ENCODE measurements at places on chromosomes 7 and 10.
A peak's percentile ranks its signal among the peaks of the same experiment; 100 is the strongest.

- no peaks in the 10 kb centered on the region for H3K27me3 ChIP-seq
- H3K4me1 ChIP-seq = peaks cover 20% of the 10 kb centered on the region
- H3K36me3 ChIP-seq = no peaks in the 10 kb centered on the region
- DNase-seq = peak; percentile 37
- H3K4me3 ChIP-seq = no peak overlapping the region
These were observed 129.5 kb upstream of the PCGF5 start for GRCh38 chr10:91090761-91091529.

DNA sequence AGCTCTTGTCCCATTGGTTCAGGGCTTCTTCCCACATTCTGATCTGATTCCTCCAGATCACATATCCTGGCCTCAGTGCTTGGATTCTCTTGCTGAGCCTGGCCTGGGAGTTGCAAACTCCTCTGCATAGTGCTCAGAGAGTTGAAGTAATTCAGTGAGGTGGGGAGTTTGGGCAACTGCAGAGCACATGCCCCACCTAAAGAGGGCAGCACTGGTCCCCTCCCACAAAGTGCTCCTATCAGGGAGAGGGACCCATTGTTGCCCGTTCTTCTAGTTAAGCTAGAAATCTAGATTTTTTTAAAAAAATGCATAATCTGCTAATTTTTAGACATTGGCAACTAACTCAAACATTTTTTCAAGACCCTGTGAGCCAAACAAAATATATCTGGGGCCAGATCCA, 45.1 kb downstream of the CHN2 start:
- no peaks in the 10 kb centered on the region for H3K4me1 ChIP-seq
- H3K27ac ChIP-seq = no peak overlapping the region
- H3K27me3 ChIP-seq = no peaks in the 10 kb centered on the region
- DNase-seq = no peak
- H3K36me3 ChIP-seq = no peaks in the 10 kb centered on the region
- no peak overlapping the region for H3K4me3 ChIP-seq

DNA sequence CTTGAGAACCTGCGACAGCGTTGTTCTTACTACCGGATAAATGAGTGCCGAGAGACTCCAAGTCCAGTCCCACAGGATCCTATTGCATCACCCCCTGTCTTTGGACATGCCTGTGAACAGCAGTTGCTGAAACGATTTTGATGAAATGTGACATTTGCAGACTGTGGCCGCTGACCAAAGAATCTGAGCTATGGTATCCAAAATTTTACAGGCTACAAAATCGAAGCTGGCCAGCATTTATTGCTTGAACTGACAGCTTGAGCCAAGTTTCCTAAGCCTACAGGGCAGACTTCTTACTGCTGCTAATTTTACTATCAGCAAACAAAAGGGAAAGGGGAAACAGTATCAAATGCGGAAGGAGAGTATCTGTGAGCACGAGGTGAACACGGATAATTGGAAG, 12.1 kb upstream of the NPVF start:
- H3K4me1 ChIP-seq = no peaks in the 10 kb centered on the region
- H3K36me3 ChIP-seq = no peaks in the 10 kb centered on the region
- DNase-seq = no peak
- no peak overlapping the region for H3K4me3 ChIP-seq

DNA sequence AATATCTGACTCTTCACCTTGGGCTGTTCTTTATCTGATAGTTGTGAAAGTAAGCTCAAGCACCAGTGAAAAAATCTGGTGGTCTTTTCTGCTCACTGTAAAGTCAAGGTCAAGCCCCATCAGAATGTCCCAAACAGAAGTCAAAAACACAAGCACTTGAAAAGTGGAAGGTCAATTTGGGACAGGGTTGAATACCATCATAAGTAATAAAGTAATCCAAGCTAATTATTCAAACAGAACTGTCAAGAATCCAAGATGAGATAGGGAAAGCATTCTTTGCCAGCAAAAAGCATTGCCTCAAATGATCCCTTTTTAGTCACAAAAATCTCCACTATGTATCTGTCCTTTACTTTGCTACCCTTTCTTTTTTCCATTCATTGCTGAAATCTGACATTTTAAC, 430.1 kb upstream of the NPVF start:
- H3K4me3 ChIP-seq = no peak overlapping the region
- DNase-seq = no peak
- no peak overlapping the region for H3K27ac ChIP-seq
- no peaks in the 10 kb centered on the region for H3K36me3 ChIP-seq
- H3K4me1 ChIP-seq = no peaks in the 10 kb centered on the region
- peaks cover 19% of the 10 kb centered on the region for H3K27me3 ChIP-seq

DNA sequence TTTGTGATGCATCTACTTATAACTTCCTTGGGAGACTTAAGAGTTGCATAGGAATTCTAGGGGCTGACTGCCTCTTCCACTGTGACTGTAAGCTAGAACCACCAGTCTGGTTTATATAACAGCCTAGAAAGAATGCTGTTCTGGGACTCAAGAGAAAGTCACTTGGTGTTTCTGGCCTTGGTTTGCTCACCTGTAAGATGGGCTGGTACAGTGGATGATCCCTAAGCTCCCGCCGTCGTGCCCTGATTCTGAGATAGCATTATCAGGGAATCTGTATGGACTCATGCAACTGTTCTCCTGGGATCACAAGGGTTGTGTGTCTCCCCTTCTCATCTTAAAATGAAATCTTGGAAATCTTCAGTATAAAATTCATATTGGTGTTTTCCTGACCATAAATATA, 100.6 kb downstream of the LYZL1 start:
- H3K36me3 ChIP-seq = no peaks in the 10 kb centered on the region
- no peaks in the 10 kb centered on the region for H3K4me1 ChIP-seq
- DNase-seq = no peak
- no peak overlapping the region for H3K4me3 ChIP-seq
- no peak overlapping the region for H3K27ac ChIP-seq
- no peaks in the 10 kb centered on the region for H3K27me3 ChIP-seq

GRCh38 chr10:28201410-28202400, 101.2 kb downstream of the MPP7 start:
- no peak overlapping the region for H3K4me3 ChIP-seq
- DNase-seq = no peak
- peaks cover 3% of the 10 kb centered on the region for H3K27me3 ChIP-seq
- no peaks in the 10 kb centered on the region for H3K36me3 ChIP-seq
- H3K4me1 ChIP-seq = no peaks in the 10 kb centered on the region
- H3K27ac ChIP-seq = no peak overlapping the region

DNA sequence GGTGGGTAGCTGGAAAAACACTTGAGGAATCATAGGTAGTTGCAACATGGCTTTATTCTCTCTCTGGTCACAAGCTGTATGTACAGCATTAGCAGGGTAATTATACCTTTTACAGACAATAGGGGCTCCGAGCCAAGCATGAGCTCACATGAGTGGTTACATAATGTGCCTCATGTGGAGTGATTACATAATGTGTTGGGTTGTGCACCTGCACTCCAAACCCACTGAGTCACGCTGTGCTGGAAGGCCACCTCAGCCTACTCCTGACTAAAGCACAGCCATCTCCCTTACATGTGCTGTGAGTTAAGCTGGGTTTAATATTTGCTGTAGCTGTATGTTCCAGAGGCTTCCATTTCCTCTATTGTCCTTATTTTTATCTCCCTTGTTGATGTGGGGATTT, 348.7 kb upstream of the SEMA3C start:
- no peak overlapping the region for H3K27ac ChIP-seq
- H3K36me3 ChIP-seq = no peaks in the 10 kb centered on the region
- no peaks in the 10 kb centered on the region for H3K4me1 ChIP-seq
- H3K27me3 ChIP-seq = no peaks in the 10 kb centered on the region
- DNase-seq = no peak

DNA sequence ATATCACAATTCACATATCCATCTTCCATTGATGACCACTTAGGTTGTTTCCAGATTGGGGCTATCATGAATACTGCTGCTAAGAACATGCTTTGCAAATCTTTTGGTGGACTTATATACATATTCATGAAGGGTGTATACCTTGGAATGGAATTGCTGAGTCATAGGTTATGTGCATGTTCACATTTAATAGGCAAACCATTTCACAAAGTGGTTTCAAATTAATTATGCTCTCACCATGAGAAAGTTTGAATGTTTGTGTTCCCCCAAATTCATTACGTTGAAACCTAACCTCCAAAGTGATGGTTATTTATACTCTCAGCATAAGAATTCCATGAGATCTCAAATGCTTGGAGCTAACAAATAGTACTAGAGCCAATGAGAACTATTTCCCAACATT, 86.4 kb downstream of the VPS41 start:
- no peak for DNase-seq
- no peak overlapping the region for H3K4me3 ChIP-seq
- no peak overlapping the region for H3K27ac ChIP-seq
- H3K27me3 ChIP-seq = no peaks in the 10 kb centered on the region

DNA sequence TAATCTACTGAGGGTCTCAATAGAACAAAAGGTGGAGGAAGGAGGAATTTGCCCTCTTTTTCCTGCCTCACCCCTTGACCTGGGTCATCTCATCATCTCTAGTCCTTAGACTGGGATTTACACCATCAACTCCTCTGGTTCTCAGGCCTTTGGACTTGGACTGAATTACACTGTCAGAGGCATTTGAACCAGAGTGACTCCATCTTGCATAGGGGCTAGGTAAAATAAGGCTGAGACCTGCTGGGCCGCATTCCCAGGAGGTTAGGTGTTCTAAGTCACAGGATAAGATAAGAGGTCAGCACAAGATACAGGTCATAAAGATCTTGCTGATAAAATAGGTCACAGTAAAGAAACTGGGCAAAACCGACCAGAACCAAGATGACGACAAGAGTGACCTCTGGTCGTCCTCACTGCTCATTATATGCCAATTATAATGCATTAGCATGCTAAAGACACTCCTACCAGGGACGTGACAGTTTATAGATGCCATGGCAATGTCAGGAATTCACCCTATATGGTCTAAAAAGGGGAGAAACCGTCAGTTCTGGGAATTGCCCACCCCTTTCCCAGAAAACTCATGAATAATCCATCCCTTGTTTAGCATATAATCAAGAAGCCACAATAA, 84.0 kb downstream of the C1GALT1 start:
- no peaks in the 10 kb centered on the region for H3K36me3 ChIP-seq
- H3K27me3 ChIP-seq = no peaks in the 10 kb centered on the region
- H3K4me3 ChIP-seq = no peak overlapping the region
- no peak overlapping the region for H3K27ac ChIP-seq

GRCh38 chr7:47488201-47488968, 93.5 kb downstream of the TNS3 start:
- no peak for DNase-seq
- no peaks in the 10 kb centered on the region for H3K4me1 ChIP-seq
- no peak overlapping the region for H3K27ac ChIP-seq

GRCh38 chr10:52858722-52859121, 86.1 kb upstream of the MBL2 start:
- no peak for DNase-seq
- no peak overlapping the region for H3K4me3 ChIP-seq
- H3K4me1 ChIP-seq = no peaks in the 10 kb centered on the region
- no peaks in the 10 kb centered on the region for H3K36me3 ChIP-seq
- H3K27ac ChIP-seq = no peak overlapping the region

DNA sequence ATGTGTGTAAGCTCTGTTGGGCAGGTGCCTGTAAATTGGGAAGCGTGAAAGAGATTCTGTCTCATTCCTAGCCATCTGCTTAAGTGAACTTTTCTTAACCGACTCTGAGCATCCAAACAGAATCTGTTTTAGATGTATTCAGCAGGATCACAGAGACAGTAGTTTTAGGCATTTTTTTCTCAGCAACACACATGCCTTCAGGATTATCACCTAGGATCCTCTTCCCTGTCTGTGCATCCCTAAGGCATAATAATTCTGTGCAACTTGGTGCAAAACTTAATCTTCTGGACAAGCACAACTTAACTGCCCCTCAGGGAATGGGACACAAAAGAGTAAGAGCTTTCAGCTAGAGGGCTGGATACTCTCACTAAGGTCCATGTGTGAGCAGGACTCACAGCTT, 284.8 kb downstream of the C7orf25 start:
- peaks cover 4% of the 10 kb centered on the region for H3K27me3 ChIP-seq
- H3K4me3 ChIP-seq = no peak overlapping the region
- no peak for DNase-seq
- no peaks in the 10 kb centered on the region for H3K36me3 ChIP-seq
- no peak overlapping the region for H3K27ac ChIP-seq

DNA sequence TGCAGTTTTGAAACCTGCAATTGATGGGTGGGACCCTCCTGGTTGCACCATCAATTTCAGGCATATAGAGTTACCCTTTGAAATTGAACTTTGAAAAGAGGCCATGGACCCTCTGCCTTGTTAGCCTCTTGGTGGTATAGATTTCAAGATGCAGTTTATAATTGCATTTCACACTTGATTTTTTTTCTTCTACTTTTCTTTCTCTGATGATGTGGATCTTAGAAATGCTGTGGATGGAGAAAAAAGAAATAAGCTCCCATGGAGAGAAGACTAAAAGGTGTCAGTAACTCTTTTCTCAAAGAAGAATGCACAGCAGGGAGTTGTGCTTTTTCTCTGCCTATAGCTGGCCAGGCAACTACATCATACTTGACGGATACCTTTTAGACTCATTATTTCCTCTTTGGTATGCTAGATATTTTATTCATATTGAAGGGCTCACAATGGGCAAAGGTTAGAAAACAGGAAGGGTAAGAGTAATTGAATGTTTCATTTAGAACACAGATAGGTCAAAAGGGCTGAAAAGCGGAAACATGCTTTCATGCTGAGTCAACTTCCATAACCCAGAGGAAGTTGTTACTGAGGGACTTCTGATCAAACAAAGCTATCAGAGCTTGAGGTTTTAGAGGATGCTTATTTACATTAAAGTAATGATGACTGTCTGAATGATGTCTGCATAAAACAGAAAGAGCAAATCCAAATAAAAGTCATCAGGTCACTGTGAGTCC, 773.2 kb upstream of the LRRN3 start:
- H3K4me3 ChIP-seq = no peak overlapping the region
- H3K27ac ChIP-seq = no peak overlapping the region
- H3K27me3 ChIP-seq = no peaks in the 10 kb centered on the region
- DNase-seq = no peak
- no peaks in the 10 kb centered on the region for H3K4me1 ChIP-seq
- no peaks in the 10 kb centered on the region for H3K36me3 ChIP-seq

DNA sequence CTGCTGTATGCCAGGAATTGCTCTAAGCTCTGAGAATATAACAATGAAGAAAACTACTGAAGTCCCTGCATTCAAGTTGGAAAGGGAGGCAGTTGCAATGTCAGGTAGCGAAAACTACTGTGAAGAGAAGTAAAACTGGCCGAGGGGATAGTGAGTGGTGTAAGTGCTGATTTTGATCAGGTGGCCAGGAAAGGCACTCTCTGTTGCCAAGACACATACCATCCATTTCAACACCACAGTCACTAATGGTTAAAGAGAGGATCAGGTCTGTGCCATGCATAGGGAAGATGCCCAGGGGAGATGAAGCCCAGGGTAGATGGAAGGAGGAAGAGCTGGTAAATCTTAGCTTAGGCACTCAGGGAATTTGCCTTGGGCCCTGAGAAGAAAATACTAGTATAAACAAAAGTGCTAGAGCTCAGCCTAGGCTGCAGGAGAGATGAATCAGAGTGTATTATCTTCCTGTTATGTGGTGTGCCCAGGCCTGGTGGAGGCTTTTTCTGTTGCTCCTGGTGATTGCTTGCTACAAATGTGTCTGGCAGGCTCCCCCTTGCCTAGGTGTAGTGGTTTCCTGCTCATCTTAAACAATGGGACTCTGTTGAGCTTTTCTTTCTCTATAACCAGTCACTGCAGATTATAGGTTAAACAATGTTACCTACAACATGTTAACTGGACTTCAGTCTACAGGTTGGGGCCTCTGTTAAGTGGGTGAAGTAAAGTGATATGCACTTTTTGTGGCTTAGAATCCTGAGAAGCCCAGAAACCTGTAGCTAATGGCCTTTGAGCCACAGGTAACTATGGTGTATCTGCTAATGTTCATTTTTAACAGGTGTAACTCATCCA, 125.5 kb downstream of the LRRC4 start:
- no peaks in the 10 kb centered on the region for H3K27me3 ChIP-seq
- peaks cover 17% of the 10 kb centered on the region for H3K36me3 ChIP-seq
- H3K4me3 ChIP-seq = no peak overlapping the region
- H3K27ac ChIP-seq = no peak overlapping the region

Data from DND-41 (cell line).